ENCODE measurements at places on chromosomes 2 and 18.

DNA sequence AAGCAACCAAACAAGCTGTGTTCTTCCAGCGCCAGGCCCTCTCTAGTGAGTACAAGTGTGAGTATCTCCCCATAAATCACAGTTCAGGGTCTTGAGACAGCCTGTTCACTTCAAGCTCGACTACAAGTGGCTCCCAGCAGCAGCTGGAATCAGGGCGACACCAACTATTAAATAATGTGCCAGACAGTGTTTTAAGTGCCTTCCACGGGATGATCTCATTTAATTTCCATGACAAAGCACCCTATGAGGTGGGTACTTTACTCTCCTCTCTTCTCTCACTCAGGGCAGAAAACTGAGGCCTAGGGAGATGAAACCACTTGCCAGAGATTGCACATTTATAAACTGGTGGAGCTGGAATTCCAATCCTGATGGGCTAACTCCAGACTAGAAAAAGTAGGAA, 2.6 kb upstream of the FAM136A start:
- DNase-seq = no peak

DNA sequence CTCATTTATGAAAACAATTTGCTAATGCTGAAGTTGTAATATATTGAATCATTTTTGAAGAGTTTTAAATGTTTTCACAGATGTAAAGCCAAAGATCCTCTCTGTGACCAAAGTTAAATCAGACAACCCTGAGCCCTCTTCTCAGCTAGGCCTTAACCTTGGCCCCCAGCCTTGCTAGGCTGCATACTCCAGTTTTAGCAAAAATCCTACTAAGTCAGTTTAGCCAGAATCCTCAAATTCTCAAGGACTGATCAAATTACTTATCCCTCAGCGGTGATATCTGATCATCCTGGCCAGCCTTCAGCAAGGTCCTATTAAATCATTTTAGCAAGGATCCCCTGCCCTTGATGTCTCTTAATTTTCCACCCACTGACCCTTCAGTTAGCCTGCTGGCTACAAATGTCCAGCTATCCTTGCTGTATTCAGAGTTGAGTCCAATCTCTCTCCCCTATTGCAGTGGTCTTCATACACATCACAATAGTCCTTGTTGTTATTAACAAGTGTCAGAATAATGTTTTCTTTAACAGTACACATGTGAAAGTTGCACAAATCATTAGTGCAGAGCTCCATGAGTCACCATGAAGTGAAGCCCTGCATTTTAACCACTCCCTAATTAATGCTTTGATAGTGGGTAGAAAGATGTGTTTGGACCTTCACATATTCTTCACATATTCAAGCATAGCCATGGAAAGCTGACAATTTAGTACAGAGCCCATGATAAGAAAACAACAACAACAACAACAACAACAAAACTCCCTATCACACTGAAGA, 206.4 kb downstream of the NBAS start:
- no peak for DNase-seq

DNA sequence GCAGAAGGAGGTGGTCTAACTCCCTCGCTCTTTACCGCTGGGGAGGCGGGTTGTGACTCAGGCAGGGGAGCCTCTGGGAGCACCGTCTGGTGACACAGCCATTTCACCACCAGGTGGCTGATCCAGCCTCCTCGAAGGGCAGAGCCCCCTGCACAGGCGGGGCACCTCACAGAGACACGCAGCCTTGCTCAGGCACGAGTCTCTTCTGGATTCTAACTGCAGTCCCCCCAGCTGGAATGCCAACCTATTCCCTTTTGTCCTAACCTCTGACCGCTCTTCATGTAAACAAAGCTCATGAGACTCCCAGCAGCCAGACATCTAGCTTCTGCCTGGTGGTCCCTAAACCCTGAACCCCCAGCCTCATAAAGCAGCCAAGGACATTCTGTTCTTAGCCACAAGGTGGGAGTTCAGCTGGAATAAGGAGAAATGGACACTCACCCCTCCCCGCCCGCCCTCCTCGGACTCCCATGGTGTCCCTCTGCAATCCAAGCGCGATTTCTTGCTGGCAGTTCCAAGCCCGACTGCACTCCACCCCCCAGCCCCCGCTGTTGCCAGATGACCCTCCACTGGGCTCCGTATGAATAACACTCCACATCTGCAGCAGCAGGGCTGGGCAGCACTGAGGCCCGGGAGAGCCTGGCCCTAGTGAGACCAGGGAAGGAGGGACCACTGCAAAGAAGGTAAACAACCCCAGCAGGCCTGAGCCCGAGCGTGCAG, 84.3 kb downstream of the TNS1 start:
- DNase-seq = no peak

DNA sequence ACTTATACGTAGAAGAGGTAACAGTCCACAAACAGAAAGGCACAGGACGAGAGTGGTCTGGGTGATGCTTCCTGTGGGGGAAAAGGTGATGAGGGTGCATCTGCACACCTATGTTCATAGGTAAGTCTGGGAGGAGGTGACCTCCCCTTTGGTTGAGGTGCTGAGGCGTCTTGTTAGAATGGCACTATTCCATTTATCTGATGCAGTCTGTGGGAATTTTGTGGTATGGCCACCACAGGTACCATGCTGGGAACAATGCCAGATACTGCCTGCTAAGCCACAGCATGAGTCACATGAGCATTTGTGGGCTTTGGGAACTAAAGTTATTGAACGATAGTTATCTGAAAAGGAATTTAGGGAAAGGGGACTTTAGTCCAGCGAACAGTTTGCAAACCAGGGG, 27.9 kb downstream of the IL37 start:
- no peak for DNase-seq

GRCh38 chr2:2769481-2770431, 438.7 kb upstream of the MYT1L start:
- no peak for DNase-seq

DNA sequence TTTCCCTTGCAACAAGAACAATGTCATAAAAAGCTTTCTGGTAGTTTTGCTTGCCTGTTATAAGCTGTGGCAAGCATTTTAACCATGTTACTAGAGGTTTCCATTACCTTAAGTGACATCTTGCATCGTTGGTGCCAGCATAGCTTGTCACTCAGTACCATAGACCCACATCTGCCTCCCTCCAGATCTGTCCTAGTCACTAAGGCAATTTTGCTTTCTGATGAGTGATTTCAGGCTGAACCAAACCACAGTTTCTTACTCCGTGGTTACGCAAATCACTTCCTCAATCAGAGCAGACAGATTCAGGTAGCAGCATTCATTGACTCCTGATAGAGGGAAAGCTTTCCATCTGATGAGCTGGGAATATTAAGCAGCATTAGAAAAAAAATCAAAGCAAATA, 1057.5 kb upstream of the FAM98A start:
- DNase-seq = no peak

DNA sequence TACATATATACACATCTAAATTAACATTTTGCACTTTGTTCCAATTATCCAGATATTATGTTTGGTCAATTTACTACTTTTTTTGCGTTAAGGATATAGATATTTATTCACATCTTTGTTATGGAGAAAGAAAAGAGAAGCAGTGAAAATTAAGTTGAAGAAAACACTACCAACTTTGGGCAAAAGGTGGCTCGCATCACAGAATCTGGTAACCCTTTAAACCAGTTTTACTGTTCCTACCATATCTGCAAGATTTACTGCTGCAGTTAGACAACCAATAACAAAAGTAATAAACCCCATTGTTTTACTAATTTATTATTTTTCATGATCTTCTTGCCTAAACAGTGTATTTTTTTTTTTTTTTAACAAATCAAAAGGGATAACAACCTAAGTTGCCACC, 53.6 kb downstream of the SMAD2 start:
- DNase-seq = no peak

GRCh38 chr18:427005-427404, 73.5 kb downstream of the COLEC12 start:
- DNase-seq = no peak

- no peak for DNase-seq
Measured at GRCh38 chr2:207284556-207285472, 119.1 kb upstream of the KLF7 start.

DNA sequence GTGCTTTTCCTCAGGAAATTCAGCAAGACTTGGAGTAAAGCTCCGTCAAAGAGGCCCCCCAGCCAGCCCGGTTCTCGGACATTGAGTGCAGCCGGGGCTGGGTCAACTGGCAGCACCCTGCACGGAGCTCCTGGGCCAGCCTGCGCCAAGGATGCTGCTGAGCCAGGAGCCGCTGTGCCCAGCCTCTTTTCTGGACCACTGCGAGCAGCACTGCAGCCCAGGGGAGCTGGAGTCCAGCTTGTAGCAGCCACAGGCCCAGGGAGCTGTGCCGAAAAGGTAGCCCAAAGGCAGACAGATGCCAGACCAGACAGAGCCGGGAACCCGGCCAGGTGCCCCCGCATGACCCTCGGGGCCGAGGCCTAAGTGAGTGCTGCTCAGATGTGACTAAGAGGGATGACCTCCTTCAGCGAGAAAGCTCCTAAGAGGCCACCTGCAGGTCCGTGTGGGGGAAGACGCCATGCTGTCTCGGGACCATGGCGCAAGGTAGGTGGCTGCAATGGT, 7.3 kb downstream of the CLHC1 start:
- no peak for DNase-seq

DNA sequence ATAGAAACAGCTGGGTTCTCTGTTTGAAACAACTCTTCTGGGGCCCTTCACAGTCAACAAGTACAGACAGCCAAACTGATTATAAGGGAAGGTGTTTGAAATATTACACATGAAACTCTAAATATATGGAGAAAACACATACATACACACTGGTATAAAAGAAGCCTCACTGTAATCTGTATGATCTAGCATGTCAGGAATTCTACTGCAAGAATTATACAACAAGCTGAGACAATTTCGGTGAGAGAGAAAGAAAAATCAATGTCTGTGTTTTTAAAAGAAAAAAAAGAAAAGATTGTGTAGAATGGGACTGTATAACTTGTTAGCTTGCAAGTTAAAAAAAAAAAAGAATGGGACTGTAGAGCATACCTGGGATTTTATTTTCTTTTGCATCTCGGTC, 26.3 kb downstream of the IRS1 start:
- no peak for DNase-seq

- DNase-seq = no peak
Measured at GRCh38 chr2:233380132-233380895, 26.0 kb downstream of the DGKD start.

DNA sequence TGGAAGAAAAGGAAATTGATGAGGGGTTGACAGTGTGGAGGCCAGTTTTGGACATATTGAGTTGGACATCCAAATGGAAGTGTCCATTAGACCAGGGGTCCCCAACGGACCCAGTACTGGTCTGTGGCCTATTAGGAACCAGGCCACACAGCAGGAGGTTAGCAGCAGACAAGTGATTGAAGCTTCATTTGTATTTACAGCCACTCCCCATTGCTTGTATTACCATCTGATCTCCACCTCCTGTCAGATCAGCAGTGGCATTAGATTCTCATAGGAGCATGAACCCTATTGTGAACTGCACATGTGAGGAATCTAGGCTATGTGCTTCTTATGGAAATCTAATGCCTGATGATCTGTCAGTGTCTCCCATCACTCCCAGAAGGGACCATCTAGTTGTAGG, 99.1 kb downstream of the MTX2 start:
- no peak for DNase-seq

GRCh38 chr18:57497372-57498294, 62.5 kb downstream of the ONECUT2 start:
- no peak for DNase-seq

DNA sequence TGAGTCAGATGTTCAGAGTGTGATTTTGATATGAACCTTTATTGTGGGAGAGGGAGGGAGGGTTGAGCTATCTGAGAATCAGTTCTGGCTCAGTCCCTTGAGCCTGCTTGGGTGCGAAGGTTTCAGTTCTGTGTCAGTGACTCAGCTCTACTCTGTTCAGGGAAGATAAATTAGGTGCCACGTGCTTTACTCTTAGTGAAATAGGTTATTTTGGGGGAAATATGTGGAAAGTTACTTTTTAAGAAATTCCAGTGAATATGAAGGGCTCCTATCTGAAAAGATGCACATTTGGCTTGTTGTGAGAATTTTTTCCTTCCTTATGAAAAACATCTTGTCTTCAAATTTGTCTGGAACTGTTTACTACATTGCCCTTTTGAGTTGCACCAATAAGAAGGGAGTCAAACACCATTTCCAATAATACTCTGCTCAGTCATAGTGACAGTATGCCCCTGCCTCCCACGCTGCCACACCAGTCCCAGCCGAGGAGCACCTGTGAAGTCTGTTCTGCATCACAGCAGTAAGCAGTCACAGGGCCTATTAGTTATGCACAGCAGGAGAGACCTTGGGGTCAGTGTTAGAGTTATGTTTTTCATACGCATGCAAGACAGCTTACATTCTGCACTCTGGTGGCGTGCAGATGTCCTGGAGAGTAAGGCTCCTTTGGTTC, 32.8 kb upstream of the DNAH7 start:
- no peak for DNase-seq

DNA sequence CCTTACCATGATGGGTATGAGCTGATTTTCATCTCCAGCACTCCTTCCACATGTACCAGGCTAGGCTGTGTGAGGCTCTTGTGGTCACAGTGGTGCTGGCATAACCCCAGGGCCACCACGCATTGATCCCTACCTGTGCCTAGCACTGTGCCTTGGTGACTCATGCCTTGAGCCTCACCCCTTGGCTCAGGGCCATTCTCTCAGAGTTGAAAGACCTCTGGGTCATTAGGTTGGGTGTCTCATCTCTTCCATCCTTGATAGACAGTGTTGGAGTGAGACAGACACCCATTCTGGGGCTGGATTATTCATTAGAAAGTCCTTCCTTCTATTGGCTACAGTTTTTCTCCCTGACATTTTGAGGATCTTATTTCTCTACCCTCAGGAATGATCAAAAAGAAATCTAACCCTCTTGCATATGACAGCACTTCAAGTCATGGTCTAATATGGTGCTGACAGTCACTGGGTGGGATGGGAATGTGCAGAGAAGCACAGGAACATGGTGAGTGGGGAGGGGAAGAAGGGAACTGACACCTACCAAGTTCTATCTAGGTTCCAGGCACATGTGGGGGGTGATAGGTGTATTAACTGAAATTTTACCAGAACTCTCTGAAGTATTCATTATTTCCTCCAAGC, 41.3 kb downstream of the DYSF start:
- DNase-seq = no peak

GRCh38 chr2:222284466-222284865, 14.3 kb downstream of the PAX3 start:
- no peak for DNase-seq

GRCh38 chr2:176936410-176936809, 276.2 kb upstream of the HNRNPA3 start:
- DNase-seq = no peak

GRCh38 chr2:236166796-236167296, 1.3 kb downstream of the GBX2 start:
- no peak for DNase-seq

- no peak for DNase-seq
Measured at GRCh38 chr2:200223205-200223784, 83.2 kb upstream of the SPATS2L start.

- no peak for DNase-seq
Measured at GRCh38 chr2:195532628-195533271, 124.3 kb upstream of the SLC39A10 start.

DNA sequence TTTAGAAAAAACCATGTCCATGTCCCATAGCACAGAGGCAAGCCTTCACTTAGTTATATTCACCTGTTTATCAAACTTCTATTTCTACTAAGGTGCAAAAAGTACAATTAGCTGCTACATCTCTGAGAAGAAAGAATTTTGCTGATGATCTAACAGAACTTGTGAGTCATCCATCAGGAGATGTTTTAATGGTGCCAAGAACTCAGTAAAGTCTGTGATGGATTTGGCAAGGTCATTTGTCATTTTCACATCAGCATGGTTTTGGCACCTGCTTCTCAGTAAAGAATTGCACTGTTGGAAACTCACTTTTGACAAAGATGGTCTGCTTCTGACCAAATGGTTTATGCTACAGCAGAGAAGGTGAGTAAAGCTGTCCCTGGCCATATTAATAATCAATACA, 195.7 kb upstream of the TMEFF2 start:
- DNase-seq = no peak

GRCh38 chr2:53785366-53785765, 1.4 kb downstream of the ASB3 start:
- DNase-seq = no peak
